ENCODE measurements at places on chromosomes 2 and 18.

DNA sequence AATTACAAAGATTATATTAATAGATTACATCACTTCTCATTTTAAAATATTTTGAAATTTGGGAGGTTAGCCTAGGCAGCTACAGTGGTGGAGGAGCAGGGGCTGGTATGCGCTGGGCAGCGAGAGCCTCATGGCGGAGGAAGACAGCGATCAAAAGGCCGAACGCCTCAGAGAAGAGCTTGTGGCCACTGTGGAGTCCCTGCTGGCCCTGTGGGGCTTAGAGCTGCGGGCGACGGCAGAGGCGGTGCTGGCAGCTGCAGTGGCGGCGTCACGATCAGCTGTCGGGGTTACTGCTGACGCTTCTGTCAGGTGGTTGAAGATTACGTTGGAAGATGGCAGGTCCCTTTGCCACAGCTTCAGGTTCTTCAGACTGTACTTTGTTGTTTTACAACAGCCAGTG, 87.4 kb downstream of the ROCK2 start:
- no peak for DNase-seq

GRCh38 chr2:116095636-116096035, 1653.2 kb downstream of the DPP10 start:
- DNase-seq: no peak

DNA sequence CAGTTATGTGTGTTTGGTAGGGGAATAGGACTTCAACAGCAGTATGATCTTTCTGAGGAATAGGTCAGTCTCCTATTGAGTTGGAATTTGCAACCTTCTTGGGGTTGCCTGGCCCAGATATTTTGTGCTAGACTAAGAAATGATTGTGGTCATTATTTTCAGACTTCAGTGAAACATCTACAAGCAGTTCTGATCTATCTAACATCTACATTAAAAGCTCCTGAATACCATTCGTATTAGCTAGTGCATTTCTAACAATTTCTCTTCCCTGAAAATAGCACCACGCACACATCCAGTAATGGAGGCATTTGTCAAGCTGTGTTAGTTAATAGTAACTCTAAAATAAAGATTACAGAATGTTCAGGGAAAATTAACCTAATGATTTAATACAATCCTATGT, 179.3 kb downstream of the FIGN start:
- DNase-seq: no peak

GRCh38 chr2:54999182-54999581, 51.1 kb downstream of the RTN4 start:
- no peak for DNase-seq

GRCh38 chr2:37767959-37768925, 96.8 kb upstream of the CDC42EP3 start:
- no peak for DNase-seq

DNA sequence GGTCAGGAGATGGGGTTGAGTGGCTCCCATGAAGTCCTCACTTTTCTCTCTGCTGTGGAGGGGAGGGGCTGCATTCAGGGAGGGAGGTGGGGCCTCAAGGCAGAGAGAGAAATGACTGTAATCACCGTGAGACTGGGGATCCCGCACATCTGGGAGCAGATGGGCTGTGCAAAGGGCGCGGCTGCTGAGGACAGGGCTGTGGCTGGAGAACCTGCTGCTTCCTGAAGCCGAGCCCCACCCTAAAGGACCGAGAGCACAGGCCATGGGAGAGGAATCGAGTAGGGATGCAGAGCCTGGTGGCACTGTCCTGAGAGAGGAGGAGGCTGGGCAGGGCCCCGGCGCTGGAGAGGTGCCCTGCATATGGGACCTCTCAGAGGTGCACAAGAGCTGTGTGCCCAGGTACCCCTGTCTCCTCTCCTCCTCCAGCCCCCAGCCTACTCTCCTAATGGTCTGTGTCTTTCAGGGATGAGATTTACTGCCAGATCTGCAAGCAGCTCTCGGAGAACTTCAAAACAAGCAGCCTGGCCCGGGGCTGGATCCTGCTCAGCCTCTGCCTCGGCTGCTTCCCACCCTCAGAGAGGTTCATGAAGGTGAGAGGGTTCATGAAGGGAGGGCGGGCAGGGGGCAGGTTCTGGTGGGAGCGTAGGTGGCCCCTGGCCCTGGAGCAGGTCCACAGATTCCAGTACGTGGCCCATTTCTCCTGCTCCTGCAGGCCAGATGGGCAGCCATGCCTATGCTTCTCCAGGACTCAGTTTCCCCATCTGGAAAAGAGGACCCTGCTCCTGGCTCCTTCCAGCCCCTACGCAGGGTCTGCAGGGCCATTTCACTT, 25.9 kb upstream of the GPR17 start:
- no peak for DNase-seq

DNA sequence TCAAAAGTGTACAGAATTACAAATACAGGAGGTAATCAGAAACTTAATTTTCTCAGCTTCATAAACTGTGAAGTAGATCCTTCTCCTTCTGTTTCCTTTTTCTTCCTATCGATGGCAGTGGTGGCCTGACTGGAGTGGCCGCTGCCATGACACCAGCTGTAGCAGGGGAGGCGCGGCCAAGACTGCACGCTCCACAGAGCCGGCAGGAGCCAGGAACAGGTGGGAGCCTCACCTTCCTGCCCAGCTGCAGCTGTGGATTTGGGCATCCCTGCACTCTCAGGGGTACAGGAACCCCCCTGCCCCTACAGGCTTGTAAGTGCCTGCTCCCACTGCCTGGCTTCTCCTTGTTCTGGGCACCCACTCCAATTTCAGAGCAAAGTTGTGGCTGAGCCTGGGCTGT, 76.1 kb downstream of the EPB41L3 start:
- no peak for DNase-seq

- DNase-seq: no peak
Measured at GRCh38 chr2:14137643-14138042, 494.9 kb upstream of the LRATD1 start.

GRCh38 chr2:132860220-132860619, 190.2 kb upstream of the LYPD1 start:
- DNase-seq: no peak

DNA sequence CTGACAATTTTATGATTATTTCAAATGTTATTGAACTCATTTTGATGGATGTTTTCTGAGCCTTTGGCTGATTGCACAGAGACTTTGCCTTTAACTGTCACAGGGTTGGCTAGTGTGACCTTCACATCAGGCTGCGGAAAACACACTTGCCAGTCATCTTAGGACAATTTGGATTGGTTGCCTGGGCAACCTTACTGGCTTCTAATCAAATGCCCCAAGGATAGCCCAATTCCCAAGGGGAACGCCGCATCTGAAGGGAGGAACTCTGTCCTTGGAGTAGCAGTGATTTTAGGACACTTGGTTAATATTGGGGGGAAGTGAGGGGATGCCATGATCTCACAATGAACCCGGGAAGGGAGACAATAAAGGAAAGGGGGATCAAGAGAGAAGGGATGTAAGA, 29.5 kb downstream of the OSBPL6 start:
- DNase-seq: no peak
